ENCODE measurements at places on chromosomes 2 and 18. TPM values are rescaled to one million over a fixed set of nuclear protein-coding genes. Genes with fewer than 3 reads are reported as not detected.

COL3A1 gene
- 303 TPM for total RNA-seq

- no peak overlapping the region for H3K27ac ChIP-seq
- H3K36me3 ChIP-seq, result no peaks in the 10 kb centered on the region
- DNase-seq, result no peak
These were observed 89.0 kb downstream of the ZNF532 start for GRCh38 chr18:58953627-58954026.

- no peak overlapping the region for H3K4me3 ChIP-seq
- H3K27me3 ChIP-seq, result no peaks in the 10 kb centered on the region
- no peak for DNase-seq
- no peak overlapping the region for H3K27ac ChIP-seq
- no peaks in the 10 kb centered on the region for H3K4me1 ChIP-seq
- no peaks in the 10 kb centered on the region for H3K36me3 ChIP-seq
These were observed 91.7 kb downstream of the AGPS start for GRCh38 chr2:177484180-177484795.

USP40 gene
- total RNA-seq, result 29.2 TPM

DNA sequence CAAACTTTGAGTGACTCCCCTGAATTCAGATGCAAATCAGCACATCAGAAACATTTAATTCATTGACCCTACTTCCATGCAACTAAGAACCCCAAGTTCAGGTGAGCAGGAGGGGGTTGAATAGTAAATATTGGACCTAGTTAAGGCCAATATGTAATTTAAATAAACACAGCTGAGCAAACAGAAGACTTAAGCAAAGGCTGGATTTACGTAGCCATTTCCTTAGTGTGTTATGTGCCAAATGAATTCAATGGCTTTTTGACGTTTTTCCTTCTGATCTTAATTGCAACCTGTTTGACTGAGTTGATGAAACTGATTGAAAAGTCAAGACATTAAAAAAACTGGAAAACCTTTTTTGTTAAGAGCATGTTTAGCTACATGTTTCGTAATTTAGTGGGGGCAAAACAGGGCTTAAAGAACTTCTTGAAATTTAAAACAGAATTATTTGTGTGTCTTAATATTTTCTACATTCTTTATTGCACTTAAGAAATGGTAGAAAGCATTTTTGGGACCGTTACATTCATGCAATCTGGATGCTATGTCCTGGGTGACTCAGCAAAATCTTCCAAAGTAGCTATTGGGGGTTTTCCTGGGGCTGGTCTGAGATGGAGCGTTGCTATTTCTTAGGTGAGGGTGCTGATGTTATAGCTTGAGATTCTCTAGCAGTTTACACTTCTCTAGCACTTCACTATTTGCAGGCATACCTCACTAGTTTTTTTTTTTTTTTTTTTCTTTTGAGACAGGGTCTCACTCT, 25.5 kb upstream of the KCNE4 start:
- no peaks in the 10 kb centered on the region for H3K36me3 ChIP-seq
- H3K27me3 ChIP-seq, result no peaks in the 10 kb centered on the region
- H3K4me1 ChIP-seq, result no peaks in the 10 kb centered on the region
- H3K4me3 ChIP-seq, result no peak overlapping the region
- no peak for DNase-seq

RAB31 gene
- 110 TPM for total RNA-seq

- DNase-seq, result no peak
- no peaks in the 10 kb centered on the region for H3K4me1 ChIP-seq
- no peaks in the 10 kb centered on the region for H3K27me3 ChIP-seq
- no peak overlapping the region for H3K4me3 ChIP-seq
These were observed 13.5 kb upstream of the TWSG1 start for GRCh38 chr18:9321017-9321452.

EFEMP1 gene
- total RNA-seq, result 273 TPM

ARHGEF33 gene
- 2.2 TPM for total RNA-seq

All from breast epithelium (tissue), 4 donors.